Right ventricle myocardium inferior (tissue), 1 donor: ENCODE measurements at places on chromosomes 6 and 20. TPM values are rescaled to one million over a fixed set of nuclear protein-coding genes. Genes with fewer than 3 reads are reported as not detected.
A peak's percentile ranks its signal among the peaks of the same experiment; 100 is the strongest.

Gene ZSCAN12
- total RNA-seq = 2.4 TPM

Gene CALHM6
- total RNA-seq = 2.9 TPM

Gene CD93
- total RNA-seq = 43.5 TPM

DNA sequence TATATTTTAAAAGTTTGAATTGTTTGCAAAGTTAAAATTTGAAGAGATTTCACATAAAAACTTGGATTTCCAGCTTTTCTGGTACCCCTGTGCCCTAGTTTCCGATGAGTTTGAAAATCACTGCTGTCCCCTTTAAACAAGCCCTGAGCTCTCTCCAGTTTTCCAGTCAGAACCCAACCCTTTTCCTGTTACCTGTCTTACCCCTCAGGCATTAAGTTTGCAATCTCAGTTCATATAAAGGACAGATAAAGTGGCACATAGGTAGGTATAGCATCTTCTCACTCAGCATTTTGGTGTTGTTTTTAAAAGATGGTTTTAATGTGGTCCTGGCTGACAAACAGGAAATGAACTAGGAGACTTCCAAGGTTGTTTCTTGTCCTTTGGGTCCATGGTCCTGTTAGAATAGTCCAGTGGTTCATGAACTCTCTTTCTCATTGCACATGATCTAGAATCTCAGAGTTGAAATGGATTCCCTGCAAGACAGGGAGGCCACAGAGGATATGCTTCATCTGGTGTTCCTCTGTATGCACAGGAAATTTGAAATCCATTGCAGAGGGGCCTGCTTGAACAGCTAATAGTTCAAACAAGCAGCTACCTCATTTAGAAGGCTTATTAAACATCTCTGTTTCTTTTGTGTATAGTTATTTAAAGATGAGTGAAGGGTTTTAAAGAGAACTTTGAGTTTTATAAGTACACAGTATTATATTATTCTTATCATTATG lies 82.7 kb downstream of the JAG1 start:
- no peak for DNase-seq

- no peak for DNase-seq
These were observed 265.5 kb upstream of the EXOC2 start for GRCh38 chr6:958488-958887.

DNA sequence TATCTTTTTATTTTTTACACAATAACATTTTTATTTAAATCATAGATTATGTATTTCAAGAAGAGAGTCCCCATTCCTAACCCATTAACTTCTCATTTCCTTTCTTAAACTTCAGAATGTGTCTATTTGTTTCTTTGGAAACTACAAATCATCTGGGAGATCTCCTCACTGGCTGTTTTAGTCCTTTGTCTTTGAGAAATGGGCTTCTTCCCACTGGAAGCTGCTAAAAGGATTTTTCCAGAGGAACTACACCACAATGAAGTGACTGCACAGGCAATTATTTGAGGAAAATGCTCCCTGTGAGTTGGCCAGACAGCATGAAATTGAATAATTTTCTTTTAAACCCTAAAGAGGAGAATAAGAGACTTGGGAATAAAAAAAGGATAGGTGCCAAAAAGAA lies 119.1 kb downstream of the TENT5A start:
- no peak for DNase-seq

DNA sequence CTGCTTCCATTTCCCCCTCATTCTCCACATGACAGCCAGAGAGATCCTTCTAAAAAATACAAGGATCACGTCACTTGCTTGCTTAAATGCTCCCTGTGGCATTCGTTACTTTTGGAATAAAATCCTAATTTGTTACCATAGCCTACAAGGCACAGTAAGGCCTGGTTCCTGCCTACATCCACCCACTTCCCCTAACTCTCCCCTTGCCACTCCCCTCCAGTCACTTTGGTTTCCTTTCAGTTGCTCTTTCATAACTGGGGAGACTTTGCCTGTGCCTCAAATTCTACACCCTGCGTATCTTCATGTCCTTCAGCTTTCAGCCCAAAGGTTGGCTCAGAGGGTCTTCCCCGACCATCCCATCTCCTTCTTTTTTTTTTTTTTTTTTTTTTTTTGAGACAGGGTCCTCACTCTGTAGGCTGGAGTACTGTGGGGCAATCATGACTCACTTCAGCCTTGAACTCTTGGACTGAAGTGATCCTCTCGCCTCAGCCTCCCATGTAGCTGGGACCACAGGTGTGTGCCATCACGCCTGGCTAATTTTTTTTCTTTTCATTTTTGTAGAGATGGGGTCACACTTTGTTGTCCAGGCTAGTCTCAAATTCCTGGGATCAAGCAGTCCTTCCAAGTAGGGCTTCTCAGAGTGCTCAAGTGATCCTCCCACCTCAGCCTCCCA lies 12.5 kb downstream of the ID1 start:
- DNase-seq = no peak

GRCh38 chr6:112031960-112032359 lies 21.9 kb upstream of the CCN6 start:
- no peak for DNase-seq

DNA sequence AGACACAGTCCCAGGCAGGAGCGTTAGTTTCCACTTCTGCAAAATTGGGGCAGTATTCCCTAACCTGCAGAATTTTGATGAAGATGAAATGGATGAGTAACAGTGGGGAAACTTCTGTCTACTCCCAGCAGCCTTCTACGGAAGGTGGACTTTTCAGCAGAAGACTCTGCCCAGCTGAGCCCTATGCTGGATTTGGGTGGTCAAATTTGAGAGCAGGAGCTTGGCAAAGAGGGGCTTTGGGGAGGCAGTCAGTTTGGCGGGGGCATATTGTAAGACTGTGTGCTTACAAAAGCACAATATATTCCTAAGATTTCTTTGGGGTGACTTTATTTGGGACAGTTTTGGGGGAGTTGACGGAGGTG lies 5.4 kb upstream of the SDCBP2 start:
- no peak for DNase-seq

Gene MSH5
- 2.0 TPM for total RNA-seq

DNA sequence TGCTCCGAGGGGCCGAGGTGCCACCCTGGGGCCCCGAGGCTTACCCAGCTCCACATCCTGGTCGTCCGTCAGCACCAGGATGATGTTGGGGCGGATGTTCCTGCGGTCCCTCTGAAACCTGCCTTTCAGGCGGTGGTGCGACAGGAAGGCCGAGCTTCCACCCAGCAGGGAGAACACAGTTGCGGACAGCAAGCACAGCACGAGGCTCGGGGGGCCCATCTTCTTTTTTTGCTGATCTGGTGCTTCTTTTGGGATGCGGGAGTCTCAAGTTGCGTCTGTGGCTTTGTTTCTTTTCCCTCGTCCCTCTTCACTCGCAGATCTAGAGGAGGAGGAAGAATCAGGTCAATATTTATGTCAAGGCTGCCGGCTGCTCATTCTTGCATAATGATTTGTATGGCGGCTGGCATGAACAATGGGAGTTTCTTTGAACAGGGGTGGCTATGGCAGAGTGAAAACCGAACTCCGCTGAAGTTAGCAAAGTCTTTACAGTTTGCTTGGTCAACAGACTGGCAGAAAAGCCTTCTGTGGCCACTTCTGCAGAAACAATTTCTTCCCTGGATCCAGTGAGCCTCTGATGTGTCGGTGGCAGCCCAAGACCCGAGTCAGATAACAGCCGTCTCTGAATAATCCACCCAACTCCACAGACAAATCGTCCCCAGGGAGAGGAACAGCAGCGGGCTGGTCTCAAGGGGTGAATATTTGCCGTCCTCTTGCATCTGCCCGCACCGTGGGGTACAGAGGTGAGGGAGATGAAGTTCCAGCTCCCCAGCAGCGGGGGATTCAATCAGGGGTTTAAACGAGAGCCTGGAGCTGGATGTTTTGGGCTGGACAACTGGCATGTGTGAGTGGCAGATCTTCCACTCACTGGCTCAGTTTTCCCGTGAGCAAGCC lies 27.9 kb downstream of the SULF2 start:
- no peak for DNase-seq

DNA sequence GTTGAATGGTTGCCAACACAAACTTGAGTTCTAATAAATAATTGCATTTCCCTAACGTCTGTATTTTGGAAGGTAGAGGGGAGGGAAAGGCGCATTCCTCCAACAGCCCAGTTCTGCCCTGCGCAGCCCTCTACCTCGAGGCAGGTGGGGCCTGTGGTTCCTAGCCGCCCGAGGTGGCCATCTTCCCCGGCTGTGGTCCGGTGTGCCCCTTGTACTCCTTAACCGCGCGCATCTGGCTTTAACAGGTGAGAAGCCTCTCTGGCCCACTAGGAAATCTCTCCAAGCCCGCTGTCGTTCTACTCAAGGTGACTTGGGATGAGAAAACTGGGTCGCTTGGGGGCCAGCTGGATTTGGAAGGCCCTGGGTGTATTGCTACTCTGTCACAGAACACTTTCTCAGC lies 1.7 kb downstream of the KHDC3L start:
- DNase-seq = no peak

- DNase-seq = no peak
These were observed 38.3 kb downstream of the ATG5 start for GRCh38 chr6:106287215-106287614.

- DNase-seq = no peak
These were observed 29.7 kb downstream of the ZMYND8 start for GRCh38 chr20:47326658-47327268.

Gene PDSS2
- 15.6 TPM for total RNA-seq

- no peak for DNase-seq
These were observed 1.2 kb upstream of the GJA1 start for GRCh38 chr6:121434037-121434770.

DNA sequence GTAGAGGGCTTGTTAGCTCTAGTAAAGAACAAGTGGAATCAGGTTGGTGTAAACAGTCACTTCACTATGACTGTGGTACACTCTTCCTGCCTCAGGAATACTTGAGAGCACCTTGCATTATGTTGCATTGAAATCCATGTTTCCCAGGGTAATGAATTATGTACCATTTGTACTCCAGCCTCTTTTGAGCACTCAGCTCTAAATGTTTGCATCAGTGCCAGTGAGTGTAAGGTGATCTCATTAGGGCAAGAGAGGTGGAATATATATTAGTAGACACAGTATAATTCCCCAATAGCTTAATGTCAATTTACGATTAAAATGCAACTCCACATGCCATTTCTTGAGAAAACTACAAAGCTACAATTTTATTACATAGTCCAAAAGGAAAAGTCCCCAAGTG lies 319.6 kb upstream of the POU3F2 start:
- DNase-seq = no peak

DNA sequence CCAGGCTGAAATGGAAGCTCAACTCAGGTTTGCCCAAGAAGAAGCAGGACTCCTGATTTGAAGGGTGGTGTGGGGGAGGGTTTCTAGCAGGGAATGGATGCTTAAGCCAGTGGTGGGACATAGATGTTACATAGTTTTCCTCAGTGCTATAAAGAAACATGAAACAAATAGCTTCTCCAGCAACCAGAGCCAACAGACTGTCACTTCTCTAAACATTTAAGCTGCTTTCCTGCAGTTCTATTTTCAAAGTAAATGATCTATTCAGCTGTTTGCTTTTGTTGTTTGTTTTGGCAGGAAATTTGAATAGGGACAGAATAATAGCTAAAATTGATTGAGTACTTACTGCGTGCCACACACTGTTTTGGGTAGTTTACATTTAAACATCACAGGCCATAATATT lies 169.0 kb downstream of the UST start:
- DNase-seq = no peak

DNA sequence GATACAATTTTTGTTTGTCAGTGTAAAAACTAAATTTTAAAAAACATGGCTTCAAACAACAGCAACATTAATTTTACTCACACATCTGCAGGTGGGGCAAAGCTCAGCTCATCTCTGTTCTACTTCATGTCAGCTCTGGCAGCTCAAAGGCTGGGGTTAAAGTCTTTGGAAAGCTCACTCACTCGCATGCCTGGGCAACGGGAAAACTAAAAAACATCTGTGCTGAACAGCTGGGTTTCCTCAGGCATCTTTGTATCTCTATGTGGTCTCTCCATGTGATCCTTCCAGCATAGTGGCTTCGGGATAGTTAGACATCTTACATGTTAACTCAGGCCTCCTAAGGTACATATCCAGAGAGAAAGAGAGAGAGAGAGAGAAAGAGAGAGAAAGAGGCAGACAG lies 499.6 kb downstream of the RFPL4B start:
- DNase-seq = no peak

- DNase-seq = no peak
These were observed 129.8 kb upstream of the EDN1 start for GRCh38 chr6:12160326-12160725.

Gene ZNF341
- total RNA-seq = 1.8 TPM

Gene ETV7
- total RNA-seq = 0.38 TPM

DNA sequence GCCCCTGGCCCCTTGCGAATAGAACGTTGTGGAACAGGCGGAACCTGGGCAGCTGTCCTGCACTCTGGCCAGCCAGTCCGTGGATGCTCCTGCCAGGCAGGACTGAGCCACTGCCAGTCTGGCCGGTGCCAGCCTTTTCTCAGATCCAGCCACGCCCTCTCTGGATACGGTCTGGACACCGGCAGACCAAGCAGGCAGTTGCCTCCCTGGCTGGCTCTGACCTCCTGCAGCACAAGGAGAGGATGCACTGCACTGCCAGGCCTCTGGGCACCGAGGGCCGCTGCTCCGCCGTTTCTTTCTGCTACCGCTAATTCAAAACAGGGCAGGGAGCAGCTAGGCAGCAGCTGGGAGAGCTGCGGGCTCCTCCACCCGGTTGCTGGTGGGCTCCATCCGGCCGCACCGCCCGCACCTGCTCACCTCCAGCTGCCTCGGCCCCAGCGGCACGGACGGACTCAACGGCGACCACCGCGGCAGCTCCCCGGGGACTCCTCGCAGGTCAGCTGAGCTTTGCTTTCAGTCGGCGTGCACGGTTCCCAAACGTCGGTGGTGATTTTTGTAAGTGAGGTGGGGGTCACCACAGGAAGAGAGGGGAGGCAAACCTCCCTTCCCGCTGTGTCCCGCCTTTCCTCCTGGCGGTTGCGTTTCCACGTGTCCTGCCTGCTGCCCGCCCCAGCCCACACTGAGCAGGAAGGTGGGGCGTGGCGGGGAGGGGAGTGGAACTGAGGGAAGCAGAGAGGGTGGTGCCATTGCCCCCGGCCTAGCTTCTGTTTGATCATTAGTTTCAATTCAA lies 30.3 kb upstream of the AFDN start:
- DNase-seq = no peak

Gene OSTM1
- total RNA-seq = 34.8 TPM

- peak; percentile 91 for DNase-seq
These were observed 38.0 kb downstream of the PIM1 start for GRCh38 chr6:37207903-37208456.

DNA sequence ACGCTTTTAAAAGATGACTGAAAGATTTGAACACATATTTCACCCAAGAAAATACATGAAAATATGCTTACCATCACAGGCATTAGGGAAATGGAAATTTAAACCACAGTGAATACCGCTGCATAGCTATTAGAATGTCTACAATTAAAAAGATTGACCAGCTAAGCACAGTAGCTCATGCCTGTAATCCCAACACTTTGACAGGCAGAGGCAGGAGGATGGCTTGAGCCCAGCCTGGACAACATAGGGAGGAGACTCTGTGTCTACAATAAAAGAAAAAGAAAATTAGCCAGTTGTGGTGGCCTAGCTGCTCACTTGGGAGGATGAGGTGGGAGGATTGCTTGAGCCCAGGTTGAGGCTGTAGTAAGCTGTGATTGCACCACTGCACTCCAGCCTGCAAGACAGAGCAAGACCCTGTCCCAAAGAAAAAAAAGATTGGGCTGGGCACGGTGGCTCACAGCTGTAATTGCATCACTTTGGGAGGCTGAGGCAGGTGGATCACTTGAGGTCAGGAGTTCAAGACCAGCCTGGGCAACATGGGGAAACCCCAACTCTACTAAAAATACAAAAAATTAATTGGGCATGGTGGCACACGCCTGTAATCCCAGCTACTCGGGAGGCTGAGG lies 163.7 kb upstream of the AKAP12 start:
- DNase-seq = no peak

- no peak for DNase-seq
These were observed 100.8 kb downstream of the ADGRB3 start for GRCh38 chr6:68735866-68736265.

GRCh38 chr20:57987659-57988058 lies 240.8 kb downstream of the ANKRD60 start:
- no peak for DNase-seq
